Fibroblast of lung (primary cell): ENCODE measurements at places on chromosomes 16 and 17. TPM values are rescaled to one million over a fixed set of nuclear protein-coding genes. Genes with fewer than 3 reads are reported as not detected.

BCL7C gene
- total RNA-seq: 28.2 and 31.3 TPM in 2 replicates

DNA sequence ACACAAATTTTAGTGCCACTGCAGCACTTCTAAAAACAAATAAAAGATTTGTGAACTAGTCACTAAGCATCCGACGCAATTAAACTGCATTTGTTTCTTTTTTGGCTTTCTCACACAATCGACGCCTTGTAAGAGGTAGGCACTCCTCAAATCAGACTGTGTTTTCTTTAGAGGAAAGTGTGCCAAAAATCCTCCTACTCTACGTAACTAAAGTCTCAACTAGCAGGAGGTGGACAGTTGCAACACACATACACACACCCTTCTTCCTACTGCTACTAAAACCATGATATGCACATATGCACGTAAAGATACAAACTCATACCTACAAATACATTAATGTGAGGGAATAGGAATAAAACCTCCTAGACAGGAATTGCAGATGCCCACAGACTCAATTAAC, 844.7 kb upstream of the SOX9 start:
- DNase-seq: no peak

DNA sequence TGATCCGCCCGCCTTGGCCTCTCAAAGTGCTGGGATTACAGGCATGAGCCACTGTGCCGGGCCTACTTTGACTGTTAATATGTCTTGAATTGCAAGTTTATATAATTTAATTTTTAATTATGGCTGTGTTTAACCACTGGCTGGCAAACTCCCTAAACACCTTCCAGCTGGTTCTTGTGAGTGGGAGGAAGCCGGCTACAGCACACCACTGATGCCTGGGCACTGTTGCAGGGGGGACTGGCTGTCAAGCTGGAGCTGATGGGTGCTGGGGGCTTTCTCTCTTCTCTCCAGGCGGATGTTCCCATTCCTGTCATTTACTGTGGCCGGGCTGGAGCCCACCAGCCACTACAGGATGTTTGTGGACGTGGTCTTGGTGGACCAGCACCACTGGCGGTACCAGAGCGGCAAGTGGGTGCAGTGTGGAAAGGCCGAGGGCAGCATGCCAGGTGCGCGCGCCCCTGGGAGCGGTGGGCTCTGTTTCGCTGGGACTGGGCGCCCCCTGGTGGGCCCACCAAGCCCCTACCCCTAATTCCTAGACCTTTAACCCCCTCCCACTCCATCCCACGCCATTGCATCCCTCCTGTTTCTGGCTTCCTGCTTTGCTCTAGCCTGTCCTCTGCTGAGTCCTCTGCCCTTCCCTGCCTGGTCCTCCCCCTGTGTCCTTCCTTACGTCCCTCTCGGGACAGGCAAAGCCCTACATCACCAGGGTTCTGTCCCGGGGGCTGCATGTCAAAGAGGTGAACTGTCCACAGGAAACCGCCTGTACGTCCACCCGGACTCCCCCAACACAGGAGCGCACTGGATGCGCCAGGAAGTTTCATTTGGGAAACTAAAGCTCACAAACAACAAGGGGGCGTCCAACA, 9.5 kb downstream of the TBX21 start:
- DNase-seq: no peak

- DNase-seq: no peak
Measured at GRCh38 chr16:55045329-55045728, 114.7 kb downstream of the IRX5 start.

- peak; percentile 56 for DNase-seq
Measured at GRCh38 chr17:66602659-66603384, 232.1 kb upstream of the CACNG5 start.
